ENCODE measurements at places on chromosomes 11 and 22. TPM values are rescaled to one million over a fixed set of nuclear protein-coding genes. Genes with fewer than 3 reads are reported as not detected.

The PIWIL4 gene
- 0.90 TPM for total RNA-seq

The DEAF1 gene
- total RNA-seq, result 41.5 TPM

DNA sequence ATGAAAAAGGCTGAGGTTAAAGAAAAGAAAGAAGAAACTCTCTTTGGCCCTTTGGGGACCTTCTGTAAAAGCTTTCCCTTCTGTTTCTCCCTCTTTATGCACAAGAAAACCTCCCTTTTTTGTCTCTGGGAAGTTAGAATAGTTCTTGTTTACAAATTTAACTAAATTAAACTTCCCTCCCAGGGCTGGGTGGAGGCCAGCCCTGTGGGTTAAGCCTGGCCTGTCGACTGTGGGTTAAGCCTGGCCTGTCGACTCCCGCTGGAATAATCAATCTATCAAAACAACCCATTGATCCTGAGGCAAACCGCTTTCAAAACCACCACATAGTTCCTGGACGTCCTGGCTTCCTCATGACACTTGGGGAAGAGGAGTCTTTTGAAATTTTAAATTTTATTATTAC is 1.2 kb upstream of the DRG1 start:
- H3K4me1 ChIP-seq, result peaks cover 23% of the 10 kb centered on the region
- H3K27ac ChIP-seq, result no peak overlapping the region
- peaks cover 2% of the 10 kb centered on the region for H3K27me3 ChIP-seq
- H3K4me3 ChIP-seq, result no peak overlapping the region

The P2RY2 gene
- total RNA-seq, result not detected

DNA sequence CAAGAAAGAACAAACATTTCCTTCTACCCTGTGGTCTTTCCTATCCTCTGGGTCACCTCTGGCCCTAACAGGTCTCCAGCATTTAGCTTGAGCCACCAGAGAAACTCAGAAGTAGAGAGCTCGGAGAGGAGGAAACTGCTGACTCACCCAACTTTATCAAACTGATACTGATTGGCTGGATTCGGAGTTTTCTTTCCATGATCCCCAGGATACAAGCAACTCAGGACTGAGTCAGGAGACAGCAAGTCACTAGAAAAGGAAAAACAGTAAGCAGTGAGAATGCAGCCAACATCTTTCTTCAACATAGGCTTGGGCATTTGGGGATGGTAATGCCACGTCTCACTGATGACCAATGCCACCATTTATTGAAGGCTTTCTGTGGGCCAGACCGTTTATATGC is 32.7 kb downstream of the THOC5 start:
- no peaks in the 10 kb centered on the region for H3K4me1 ChIP-seq
- no peak overlapping the region for H3K4me3 ChIP-seq
- H3K27me3 ChIP-seq, result no peaks in the 10 kb centered on the region
- H3K27ac ChIP-seq, result no peak overlapping the region
- peaks cover 36% of the 10 kb centered on the region for H3K36me3 ChIP-seq
- DNase-seq, result no peak

GRCh38 chr22:40679249-40679963 is at the start of gene MCHR1:
TSS of gene MCHR1 (plus strand) at chr22:40679484. CDS start at chr22:40679653, 169 bp downstream.
- peaks cover 18% of the 10 kb centered on the region for H3K4me1 ChIP-seq
- no peaks in the 10 kb centered on the region for H3K36me3 ChIP-seq
- H3K4me3 ChIP-seq, result no peak within 1 kb of the TSS
- no peak for DNase-seq
- no peak within 1 kb of the TSS for H3K27ac ChIP-seq

The OPCML gene
- not detected for total RNA-seq

- H3K27ac ChIP-seq, result no peak overlapping the region
- no peak overlapping the region for H3K4me3 ChIP-seq
- H3K36me3 ChIP-seq, result no peaks in the 10 kb centered on the region
- no peaks in the 10 kb centered on the region for H3K4me1 ChIP-seq
Measured at GRCh38 chr11:71311928-71312510, 59.6 kb upstream of the SHANK2 start.

DNA sequence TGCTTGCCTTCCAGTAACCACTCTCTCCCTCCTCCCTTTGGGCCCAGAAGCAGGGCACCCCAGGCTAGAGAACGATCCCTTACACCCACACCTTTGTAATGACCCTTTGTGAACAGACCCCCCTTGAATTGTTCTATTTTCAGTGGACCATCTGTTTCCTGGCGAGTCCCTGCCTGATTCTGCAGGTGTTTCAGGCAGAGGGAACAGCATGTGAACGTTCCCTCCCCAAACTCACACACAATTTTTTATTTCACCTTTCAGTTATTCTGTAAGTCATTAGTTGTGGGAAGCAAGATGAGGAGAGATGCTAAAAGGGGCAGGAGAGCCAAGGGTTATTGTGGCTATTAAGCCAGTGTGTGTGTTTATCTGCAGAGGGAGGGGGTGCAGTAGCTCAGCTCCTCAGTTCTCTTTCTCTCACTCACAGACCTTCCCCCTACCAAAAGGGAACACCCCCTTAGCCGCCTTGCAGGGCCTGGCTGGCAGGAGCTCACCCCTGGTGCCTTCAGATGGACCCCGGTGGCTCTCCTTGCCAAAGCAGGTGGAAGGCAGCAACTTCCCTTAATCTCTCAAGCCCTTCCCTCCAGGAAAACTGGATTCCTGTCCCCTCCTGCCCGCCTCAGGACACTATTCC is 64.8 kb upstream of the SPON1 start:
- H3K4me1 ChIP-seq, result no peaks in the 10 kb centered on the region
- no peak for DNase-seq
- peaks cover 2% of the 10 kb centered on the region for H3K27me3 ChIP-seq

GRCh38 chr11:76226626-76227025 is 20.3 kb upstream of the WNT11 start:
- no peak overlapping the region for H3K4me3 ChIP-seq
- H3K27ac ChIP-seq, result no peak overlapping the region
- DNase-seq, result no peak

The OR4D11 gene
- total RNA-seq, result not detected

The OR8H3 gene
- total RNA-seq, result not detected

The NUDT22 gene
- 69.8 TPM for total RNA-seq

The POU2AF2 gene
- total RNA-seq, result not detected

The HINFP gene
- 24.3 TPM for total RNA-seq

The ANO3 gene
- not detected for total RNA-seq

GRCh38 chr22:38865201-38866023 is 6.6 kb downstream of the CBX6 start:
- peaks cover 36% of the 10 kb centered on the region for H3K36me3 ChIP-seq
- H3K27me3 ChIP-seq, result no peaks in the 10 kb centered on the region

- no peak overlapping the region for H3K27ac ChIP-seq
- H3K27me3 ChIP-seq, result peaks cover 2% of the 10 kb centered on the region
- H3K4me1 ChIP-seq, result peaks cover 7% of the 10 kb centered on the region
- H3K4me3 ChIP-seq, result no peak overlapping the region
- no peaks in the 10 kb centered on the region for H3K36me3 ChIP-seq
Measured at GRCh38 chr11:7498193-7498592, 12.9 kb downstream of the OLFML1 start.

DNA sequence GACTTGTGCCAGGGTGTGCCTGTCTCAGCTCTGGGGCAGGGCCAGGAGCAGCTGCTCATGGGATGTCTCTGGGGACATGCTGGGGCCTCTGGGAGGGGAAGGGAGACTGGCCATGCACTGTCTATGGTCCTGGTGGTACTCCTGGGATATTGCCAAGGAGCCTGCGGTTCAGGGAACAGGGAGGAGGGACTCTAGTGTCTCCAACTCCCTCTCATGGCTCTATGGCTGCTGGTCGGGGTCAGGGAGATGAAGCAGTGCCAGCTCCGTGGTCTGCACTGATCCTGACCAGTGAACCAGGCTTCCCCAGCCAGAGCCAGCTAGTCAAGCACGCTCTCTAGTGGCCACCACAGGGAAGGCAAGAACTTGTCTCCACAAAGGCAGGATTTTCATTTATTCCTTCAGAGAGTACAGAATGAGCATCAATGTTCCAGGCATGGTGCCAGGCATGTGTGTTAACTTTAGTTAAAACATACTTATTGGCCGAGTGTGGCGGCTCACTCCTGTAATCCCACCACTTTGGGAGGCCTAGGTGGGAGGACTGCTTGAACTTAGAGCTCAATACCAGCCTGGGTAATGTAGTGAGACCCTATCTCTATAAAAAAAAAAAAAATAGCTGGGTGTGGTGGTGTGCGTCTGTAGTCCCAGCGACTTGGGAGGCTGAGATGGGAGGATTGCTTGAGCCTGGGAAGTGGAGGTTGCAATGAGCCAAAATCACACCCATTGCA is 2.5 kb upstream of the BEST1 start:
- peak; percentile 80 for DNase-seq
- no peaks in the 10 kb centered on the region for H3K36me3 ChIP-seq
- no peaks in the 10 kb centered on the region for H3K4me1 ChIP-seq
- no peak overlapping the region for H3K4me3 ChIP-seq
- H3K27ac ChIP-seq, result no peak overlapping the region

DNA sequence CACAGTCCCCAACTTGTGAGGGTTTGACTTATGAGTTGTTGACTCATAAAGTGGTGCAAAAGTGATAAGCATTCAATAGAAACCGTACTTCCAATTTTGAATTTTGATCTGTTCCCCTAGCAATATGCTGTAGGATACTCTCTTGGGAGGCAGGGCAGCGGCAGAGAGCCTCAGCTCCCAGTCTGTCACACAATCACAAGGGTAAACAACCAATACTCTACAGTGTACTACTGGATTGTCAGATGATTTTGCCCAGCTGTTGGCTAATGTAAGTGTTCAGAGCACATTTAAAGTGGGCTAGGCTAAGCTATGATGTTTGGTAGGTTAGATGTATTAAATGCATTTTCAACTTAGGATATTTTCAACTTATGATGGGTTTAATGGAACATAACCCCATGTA is 13.7 kb upstream of the NXPE2 start:
- no peak overlapping the region for H3K4me3 ChIP-seq
- H3K27me3 ChIP-seq, result peaks cover 1% of the 10 kb centered on the region
- no peaks in the 10 kb centered on the region for H3K4me1 ChIP-seq
- H3K27ac ChIP-seq, result no peak overlapping the region
- DNase-seq, result no peak

DNA sequence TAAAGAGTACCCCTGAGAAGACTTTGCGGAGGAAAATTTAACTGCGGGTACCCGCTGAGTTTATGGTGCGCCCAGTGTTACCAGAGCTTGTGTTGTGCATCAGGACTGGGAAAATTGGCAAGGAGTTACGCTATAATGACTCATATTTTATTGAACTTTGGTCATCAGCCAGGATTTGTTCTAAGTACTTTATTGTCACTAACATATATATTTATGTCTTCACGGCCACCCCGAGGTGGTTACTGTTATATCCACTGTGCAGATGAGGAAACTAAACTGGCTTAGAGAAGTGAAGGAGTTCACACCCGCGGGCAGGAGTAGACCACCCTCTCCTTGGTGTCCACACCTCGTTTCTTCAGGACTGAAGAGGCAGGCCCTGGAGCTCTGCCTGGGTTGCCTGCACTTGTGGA is 667 bp downstream of the ACCS start:
- H3K36me3 ChIP-seq, result peaks cover 3% of the 10 kb centered on the region
- peak overlapping the region; percentile 86 for H3K27ac ChIP-seq
- peaks cover 24% of the 10 kb centered on the region for H3K4me1 ChIP-seq
- peak overlapping the region; percentile 79 for H3K4me3 ChIP-seq
- no peaks in the 10 kb centered on the region for H3K27me3 ChIP-seq
- peak; percentile 10 for DNase-seq

The GPR83 gene
- total RNA-seq, result not detected

- no peak for DNase-seq
- H3K36me3 ChIP-seq, result no peaks in the 10 kb centered on the region
- no peak overlapping the region for H3K27ac ChIP-seq
Measured at GRCh38 chr22:35596821-35597220, 20.3 kb downstream of the MB start.

GRCh38 chr22:37218771-37219411 is 6.6 kb upstream of the SSTR3 start:
- DNase-seq, result peak; percentile 85
- H3K27me3 ChIP-seq, result no peaks in the 10 kb centered on the region
- H3K4me1 ChIP-seq, result peaks cover 76% of the 10 kb centered on the region
- H3K4me3 ChIP-seq, result peak overlapping the region; percentile 76
- H3K27ac ChIP-seq, result peak overlapping the region; percentile 95

- H3K27ac ChIP-seq, result no peak overlapping the region
- no peaks in the 10 kb centered on the region for H3K4me1 ChIP-seq
- H3K27me3 ChIP-seq, result no peaks in the 10 kb centered on the region
- DNase-seq, result no peak
- H3K36me3 ChIP-seq, result no peaks in the 10 kb centered on the region
Measured at GRCh38 chr11:27201454-27202302, 161.1 kb downstream of the BBOX1 start.

- H3K27me3 ChIP-seq, result peaks cover 20% of the 10 kb centered on the region
- no peaks in the 10 kb centered on the region for H3K4me1 ChIP-seq
- no peak overlapping the region for H3K27ac ChIP-seq
- no peak for DNase-seq
Measured at GRCh38 chr11:8194956-8195355, 26.1 kb upstream of the RIC3 start.

DNA sequence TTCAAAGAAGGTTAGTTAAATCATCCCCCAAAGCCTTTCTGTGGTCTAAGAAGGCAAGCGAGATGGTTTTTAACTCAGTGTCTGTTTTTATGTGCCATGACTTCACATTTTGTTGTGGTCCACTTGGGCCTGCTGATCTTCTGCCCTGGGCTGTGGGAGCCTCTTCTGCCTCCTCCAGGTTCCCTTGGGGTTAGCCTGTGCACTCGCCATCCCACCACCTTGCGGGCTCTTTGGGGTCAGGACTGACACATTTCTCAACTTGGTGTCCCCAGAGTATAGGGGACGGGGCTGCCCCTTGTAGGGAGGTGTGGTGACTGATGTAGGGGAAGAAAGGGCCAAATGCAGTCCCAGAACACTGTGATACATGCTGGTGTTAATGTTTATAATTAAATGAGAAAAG is 207.0 kb downstream of the TBC1D22A start:
- H3K4me3 ChIP-seq, result no peak overlapping the region
- peak; percentile 82 for DNase-seq
- H3K27ac ChIP-seq, result no peak overlapping the region
- H3K4me1 ChIP-seq, result peaks cover 34% of the 10 kb centered on the region
- no peaks in the 10 kb centered on the region for H3K36me3 ChIP-seq

DNA sequence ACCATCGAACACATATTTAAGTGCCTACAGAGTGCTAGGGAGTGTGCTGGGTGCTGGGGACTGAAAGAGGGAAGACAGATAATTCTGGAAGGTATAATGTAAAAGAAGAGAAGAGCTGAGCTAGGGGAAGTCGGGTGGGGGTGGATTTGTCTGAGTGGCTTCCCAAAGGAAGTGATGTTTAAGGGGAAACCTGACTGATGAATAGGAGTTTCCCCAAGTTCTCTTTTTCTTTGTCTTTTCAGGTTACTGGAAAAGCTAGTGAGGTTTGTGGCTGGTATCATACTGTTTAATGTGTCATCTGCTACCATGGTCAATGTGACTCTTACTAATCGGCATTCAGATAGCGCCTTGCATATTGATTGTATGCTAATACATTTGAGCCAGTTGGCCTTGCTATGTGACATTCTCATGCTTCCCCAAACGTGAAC is 151.6 kb upstream of the MTMR2 start:
- no peaks in the 10 kb centered on the region for H3K27me3 ChIP-seq
- peaks cover 19% of the 10 kb centered on the region for H3K36me3 ChIP-seq
- peak overlapping the region; percentile 44 for H3K4me3 ChIP-seq
- H3K27ac ChIP-seq, result peak overlapping the region; percentile 85
- peaks cover 80% of the 10 kb centered on the region for H3K4me1 ChIP-seq

- no peak overlapping the region for H3K27ac ChIP-seq
- H3K4me3 ChIP-seq, result no peak overlapping the region
- H3K36me3 ChIP-seq, result no peaks in the 10 kb centered on the region
- H3K4me1 ChIP-seq, result peaks cover 10% of the 10 kb centered on the region
- DNase-seq, result no peak
Measured at GRCh38 chr11:2533587-2534133, 88.9 kb downstream of the KCNQ1 start.

The BIRC3 gene
- 135 TPM for total RNA-seq
